ENCODE measurements at places on chromosomes 5 and 9.

DNA sequence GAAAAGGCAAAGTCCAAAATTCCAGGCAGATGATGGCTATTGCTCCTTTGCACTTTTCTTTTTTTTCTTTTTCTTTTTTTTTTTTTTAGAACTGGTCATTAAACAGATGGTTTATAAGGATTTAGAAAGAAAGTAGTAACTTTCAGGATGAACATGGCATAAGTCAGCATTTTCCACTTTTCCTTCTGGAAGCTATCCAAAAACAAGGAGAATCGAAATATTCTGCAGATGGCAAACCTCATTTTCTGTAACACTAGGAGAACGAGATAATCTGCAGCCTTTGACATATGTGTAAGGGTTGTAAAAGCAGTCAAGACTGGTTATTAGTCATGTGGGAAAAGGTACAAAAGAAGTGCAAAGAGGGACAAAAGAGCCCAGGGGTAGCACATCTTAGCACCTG, 69.1 kb upstream of the PUM3 start:
- no peak for DNase-seq

DNA sequence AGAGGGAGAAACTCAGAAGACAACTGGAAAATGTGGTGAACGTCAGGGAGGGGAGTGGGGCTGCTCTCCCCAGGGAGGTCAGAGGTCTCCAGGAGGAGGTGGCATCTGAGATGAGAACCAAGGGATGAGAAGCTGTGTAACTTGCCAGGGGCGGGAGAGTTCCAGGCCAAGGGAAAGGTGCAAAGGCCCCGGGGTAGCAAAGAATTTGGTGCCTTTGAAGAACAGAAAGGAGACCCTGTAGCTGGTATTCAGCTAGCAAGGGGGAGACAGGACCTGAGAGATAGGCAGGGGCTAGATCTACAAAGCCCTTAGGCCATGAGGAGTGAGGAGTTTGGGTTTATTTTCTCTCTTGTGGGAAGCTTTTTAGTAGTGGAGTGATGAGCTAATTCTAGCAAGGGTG, 3.3 kb downstream of the DNM1 start:
- no peak for DNase-seq

DNA sequence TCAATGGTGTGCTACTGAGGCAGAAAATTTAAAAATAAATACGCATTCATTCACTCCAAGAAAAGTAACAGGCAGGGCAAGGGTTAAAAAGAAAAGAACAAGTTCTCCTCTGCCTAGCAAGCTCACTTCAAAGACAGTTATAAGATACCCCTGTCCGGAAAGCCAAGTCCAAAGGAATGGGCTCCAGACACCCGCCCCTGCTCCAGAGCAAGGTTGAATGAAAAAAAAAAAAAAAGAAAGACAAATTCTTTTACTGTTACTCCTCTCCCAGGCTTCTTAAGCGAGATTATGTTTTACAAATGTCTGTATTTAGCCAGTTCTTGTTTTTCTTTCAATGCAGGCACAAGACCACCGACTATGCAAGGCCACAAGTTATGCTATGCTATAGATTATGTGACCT, 9.1 kb upstream of the ANXA2R start:
- DNase-seq = no peak

DNA sequence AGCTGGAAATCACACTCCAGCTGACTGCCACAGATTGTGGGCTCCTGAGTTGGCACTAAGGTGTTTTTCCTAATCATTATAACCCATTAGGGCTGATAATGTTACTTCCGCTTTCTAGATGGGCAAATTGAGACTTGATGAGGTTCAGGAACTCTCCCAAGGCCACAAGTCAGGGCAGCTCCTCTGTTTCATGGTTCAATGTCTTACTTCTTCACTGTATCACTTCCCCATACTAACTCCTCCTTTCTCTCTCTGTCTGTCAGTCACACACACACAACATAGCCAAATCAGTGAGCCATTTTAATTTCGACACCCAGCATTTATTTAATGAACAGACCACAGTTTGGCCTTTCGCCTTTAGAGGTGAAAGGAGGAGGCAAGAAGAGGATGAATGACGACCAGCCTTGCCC, 17.8 kb upstream of the TRAF1 start:
- peak; percentile 54 for DNase-seq

- no peak for DNase-seq
These were observed 57.4 kb upstream of the JAK2 start for GRCh38 chr9:4927701-4928100.

DNA sequence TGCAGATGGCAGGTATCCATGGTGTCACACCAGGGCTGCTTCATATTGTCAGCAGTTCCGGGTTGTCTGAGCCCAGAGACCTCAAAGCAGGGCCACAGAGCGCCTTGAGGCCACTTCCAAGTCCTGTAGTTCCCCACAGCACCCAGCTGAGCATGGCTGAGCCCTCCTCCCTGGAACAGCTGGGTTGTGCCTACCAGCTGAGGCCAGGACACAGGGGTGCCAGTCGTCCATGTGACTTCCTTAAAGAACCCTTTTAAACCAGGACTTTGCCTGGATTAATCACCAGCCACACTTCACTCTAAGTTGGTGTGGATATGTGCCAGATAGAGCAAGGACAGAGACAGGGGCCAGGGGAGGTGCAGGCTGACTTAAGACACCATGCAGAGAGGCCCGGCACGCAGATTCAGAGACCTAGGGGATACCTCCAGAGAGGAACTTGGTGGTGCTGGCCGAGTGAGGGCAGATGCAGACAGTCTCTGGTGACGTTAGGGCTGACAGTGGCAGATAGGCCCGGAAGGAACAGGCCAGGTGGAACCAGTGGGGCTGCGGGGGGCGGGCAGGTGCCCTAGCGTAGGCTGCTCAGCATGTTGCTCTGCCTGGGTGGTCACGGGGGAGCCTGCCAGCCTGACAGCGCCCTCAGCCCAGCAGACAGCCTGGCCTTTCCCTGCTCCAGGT, 142.7 kb downstream of the CACNA1B start:
- no peak for DNase-seq

DNA sequence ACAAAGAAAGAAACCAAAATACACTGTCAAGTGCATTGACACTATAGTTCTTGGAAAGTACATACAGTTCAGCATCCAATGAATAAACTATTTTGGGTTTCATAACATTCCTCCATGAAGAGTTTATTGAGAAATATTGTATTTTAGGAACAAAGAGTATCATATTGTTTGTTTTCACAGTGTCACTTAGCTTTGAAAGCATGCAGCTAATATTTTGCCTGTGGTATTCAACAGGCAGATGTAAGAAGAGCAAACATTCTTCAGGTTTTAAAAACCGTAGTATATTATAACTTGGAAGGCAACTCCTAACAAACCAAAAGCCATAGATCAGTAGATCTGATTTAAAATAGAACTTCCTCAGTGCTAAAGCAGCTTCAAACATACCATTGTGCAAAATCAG, 4.5 kb downstream of the PRELID2 start:
- no peak for DNase-seq

DNA sequence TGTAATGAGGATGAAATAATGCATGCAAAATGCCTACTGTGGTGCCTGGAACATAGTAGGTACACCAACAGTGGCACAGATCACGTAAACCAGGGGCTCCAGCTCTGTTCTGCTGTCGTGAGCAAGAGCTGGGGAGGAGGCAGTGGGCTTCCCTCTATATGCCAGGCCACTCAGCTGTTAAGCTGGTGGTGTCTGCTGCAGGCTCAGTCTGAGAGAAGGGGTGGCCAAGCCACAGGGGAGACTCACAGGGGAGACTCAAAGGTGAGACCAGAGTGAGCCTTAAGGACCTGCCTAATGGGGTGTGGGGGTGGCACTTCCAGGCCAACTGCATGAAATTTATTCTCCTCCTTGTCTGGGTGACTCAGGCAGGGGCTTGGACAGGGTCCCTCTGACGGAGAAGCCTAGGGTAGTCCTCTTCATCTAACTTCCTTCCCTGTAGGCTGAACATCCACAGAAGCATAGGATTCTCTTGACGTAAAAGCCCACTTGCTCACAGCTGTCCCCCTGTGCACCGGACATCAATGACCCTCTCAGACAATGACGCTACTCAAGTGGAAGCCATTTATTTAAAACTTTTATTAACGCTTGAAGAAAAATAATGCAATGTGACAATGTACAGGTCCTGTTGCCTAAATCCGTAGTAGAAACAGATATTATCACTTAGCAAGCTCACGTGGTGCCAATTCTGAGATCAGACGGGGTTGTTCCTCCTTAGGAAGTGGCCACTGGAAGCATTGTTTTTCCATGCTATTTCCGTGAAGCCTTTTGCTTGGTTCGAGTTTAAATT, 13.9 kb downstream of the STC2 start:
- DNase-seq = no peak

GRCh38 chr5:28961816-28962215, 1923.4 kb upstream of the CDH9 start:
- DNase-seq = no peak

DNA sequence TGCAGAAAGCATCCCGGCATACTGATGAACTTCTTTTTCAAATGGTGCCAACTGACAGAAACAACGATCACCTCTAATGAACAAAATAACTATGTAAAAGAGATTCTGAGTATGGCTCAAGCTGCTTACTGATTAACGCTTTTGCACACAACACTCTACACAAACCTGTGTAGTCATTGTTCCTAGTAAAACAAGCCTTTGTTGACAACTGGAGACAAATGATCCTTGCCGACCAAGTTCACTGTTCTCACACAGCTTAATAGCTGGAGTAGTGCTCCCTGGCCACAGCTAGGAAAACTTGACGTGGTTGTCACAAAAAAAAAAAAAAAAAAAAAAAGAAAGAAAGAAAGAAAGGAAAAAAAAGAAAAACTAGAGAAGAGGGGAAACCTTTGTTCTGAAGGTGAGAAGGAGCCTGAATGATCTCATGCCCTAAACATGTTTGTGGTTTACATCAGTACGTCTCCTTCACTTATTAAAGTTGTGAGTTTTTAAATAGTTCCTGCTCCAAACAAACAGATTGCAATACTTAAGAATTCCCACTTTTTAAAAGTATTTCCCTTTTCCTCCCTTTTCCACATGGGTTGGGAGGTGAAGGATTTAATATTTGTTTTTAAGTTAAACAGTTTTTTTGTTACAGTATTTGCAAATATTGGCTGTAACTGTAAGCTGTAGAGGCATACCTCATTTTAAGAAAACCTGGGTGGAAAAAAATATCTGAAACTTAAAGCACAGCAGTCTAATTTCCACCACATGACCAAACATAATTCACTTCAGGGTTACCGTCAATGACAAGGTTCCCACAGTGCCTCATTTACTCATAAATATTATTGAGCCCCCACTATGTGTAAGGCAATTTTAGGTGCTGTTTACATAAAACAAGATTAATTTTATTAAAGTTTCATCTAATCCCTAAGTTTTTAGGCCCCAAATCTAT, 63.7 kb downstream of the GLIS3 start:
- no peak for DNase-seq

GRCh38 chr5:68478301-68479095, 262.9 kb downstream of the PIK3R1 start:
- no peak for DNase-seq

- no peak for DNase-seq
These were observed 150.4 kb downstream of the C5orf15 start for GRCh38 chr5:133818031-133818431.

DNA sequence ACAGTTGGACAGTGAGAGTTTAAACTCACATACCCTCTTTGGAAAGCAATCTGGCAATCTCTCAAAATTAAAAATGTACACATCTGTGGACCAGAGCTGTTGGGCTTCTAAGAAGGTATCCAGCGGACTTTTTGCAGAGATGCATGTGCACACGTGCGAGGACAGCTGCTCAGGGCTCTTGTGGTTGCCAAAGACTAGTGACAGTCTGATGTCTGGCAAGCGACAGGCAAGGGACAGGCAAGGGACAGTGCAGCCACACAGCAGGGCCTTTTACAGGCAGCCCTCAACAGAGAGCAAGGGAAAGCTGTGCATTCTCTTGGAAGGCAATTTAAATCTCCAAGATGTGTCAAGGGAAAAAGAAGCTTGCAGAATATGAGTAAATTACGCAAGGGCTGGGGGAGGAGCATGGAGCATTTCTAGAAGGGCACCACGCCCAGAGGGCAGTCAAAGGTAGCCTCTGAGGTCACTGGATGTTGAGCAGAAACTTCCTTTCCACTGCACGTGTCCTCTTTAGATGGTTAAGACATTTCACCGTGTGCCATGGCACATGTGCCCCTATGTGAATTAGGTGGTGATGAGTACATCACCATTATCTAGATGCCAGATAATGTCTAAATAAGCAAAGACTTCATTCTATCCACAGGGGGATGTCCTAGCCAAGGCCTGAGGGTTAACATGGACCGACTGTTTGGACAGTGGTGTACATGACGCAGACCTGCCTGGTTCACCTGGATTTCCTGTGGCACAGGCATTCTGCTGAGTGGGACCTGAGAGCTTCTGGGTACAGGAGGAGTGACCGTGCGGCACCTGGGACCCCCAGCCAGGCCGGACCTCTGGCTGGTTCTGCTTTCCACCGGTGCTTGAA, 9.1 kb downstream of the GFPT2 start:
- no peak for DNase-seq

- DNase-seq = no peak
These were observed 77.5 kb downstream of the GNAQ start for GRCh38 chr9:77954013-77954665.

DNA sequence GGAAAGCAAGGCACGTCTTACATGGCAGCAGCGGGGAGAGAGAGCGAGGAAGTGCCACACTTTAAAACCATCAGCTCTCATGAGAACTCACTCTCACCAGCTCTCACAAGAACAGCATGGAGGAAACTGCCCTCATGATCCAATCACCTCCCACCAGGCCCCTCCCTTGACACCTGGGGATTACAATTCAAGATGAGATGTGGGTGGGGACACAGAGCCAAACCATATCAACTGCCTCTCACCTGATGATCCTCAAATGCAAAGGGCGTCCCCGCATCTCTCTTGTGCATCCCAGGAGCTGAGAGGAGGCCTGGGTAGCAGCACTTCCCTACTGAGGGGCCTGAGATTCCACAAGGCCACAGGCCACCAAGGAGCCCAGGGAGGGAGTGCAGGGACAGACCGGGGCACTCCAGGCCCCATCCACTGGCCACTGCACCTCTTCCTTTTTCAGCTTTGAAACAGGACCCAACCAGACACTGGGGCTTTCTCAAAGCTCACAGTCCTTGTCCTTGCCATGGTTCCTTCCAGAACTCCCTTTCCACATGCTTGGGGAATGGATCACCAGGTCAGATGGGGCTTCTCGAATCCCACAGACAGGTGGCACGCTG, 54.5 kb upstream of the IL17B start:
- DNase-seq = no peak

DNA sequence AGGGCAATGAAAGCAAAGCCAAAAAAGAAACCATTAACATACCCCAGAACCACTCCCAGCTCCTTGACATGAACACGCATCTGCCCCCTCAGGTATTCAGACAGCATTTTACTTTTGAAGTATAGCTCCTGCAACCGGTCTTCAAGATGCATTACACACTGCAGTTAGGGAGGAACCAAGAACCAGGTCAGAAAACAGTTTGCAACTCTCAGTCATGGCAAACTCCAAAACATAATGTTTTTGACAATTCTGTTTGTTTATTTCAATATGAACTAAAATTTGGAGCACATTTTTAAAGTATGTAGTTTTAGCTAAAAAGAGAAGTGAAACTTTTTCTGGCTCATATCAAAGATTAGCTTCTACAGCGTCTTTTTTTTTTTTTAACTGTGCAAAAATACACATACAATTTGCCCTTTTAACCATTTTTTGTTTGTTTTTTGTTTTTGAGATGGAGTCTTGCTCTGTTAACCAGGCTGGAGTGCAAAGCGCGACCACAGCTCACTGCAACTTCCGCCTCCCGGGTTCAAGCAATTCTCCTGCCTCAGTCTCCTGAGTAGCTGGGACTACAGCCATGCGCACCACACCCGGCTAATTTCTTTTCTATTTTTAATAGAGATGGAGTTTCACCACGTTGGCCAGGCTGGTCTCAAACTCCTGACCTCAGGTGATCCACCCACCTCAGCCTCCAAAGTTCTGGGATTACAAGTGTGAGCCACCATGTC, 12.2 kb upstream of the RAPGEF6 start:
- DNase-seq = peak; percentile 1

GRCh38 chr5:127931396-127931795, 152.2 kb upstream of the SLC12A2 start:
- no peak for DNase-seq
